T-cell (primary cell): ENCODE measurements at places on chromosomes 6 and 20.

DNA sequence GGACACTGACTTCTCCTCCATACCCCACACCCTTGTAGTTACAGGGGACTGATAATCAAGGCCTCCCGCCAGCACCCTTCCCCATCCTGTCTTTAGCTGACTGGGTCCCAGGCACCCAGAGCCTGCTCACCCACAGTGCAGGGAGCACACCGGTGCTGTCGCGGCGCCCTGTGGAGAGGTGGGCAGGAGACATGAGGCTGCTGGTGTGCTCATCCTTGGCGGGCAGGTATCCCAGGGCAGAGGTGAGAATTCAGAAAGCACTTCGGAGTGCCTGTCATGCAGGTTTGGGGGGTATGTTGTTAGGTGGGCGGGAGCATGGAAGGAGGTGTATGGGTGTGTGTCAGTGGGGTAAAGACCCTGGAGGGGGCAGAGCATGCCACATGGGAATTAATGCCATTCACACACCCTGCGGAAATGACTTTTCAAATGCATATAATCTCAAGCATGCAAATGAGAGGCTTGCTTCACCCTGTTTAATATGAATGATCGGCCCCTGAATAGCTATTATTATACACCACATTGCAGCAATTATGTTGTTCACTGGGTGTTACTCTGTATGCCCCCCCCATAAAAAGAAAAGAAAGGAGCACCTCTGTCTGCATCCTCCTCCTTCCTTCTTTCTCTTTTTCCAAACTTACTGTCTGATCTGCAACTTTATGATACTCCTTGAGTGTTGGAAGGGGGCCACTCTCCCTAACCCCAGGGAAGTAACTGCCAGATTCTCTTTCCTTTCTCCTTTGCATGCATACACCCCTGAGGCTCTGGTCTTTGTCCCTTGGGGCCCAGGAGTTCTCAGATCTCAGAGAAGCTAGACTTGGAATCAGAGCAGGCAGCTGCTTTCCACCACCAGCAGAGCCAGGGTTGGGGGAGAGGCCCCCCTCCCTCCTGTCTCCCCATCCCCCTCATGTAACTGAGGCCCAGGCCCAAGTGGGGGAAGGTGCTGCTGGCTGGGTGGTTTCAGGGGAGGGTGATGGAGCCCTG lies 16.0 kb downstream of the FOXP4 start:
- no peak for DNase-seq

DNA sequence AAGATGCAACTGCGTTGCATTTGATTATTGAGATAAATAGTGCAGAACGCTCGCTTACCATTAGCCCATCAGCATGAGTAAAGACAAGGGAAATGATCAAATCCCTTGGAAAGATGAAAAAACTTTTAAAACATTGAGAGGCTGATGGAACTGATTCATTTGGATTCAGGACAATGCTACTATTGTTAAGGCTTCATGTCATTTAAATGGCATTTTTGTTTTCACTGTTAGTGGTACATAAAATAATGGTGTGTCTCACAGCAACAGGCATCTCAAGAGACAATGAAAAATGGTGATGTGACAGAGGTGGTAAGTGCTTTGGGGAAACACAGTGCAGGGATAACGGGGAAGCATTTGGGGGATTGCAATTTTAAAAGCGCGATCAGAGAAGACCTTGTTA lies 159.7 kb upstream of the KCNG1 start:
- no peak for DNase-seq

DNA sequence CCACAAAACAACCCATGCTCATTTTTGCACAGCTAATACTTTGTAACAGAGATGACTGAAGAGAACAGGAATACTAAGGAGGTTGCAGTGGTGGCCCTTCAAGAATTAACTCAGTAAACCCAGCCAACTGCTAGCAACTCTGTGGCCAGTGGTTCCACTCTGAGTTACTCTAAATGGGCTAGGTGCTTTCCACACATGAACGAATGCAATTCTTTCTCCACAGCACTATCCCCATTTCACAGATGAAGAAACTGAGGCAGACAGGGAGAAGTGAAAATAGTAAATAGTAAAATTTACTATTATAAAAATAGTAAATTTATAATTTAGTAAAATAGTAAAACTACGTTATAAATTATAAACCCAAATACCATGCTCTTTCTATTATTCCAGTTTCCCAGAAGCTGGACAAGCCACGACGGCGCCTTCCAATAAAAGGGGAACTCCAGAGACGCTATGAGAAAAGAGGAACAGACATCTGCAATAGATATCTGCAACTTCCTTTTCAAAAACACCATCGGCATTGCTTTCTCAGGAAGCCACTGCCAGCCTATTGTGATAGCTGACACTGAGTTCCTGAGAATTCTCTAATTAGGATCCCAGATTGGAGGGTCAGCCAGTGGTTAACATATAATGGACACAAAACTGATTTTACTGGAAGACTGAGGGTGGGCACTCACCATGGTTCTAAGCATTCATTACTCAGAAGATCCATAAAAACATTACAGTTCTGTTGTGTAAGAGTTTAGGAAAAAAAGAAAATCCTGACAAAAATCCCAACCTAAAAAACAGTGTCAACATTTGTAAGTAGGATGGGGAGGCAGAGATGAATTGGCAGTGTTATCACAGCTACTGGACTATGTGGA lies 16.2 kb downstream of the FKBP1A start:
- DNase-seq = no peak

GRCh38 chr20:43969028-43969447 lies 54.4 kb downstream of the TOX2 start:
- no peak for DNase-seq

DNA sequence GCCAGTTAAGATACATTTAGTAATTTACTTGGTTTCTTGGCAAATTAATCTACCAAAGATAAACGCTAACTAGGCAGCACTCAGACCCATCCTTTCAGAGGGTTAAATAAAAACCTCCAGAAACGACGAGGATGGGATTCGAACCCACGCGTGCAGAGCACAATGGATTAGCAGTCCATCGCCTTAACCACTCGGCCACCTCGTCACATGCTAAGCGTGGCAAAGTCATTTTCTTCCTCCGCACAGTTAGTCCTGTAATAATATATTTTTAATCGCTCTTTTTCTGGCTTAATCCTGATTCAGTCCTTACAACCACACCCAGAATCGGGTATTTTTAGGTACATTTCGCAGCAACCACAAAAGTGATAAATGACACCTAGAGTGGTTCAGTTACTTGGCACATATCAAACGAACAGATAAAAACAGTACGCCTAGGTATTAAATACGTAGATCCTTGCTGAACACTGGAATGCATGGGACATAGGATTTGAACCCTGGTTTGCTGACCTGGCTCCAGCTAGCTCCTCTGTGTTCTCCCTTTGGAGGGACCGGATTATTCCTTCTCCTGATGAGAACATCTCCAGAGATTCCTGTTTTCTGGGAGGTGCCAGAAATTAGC lies 71.6 kb downstream of the GPX5 start:
- no peak for DNase-seq
